ENCODE measurements at places on chromosomes 12 and 14.

GRCh38 chr14:72826039-72826438 is 67.9 kb downstream of the DPF3 start:
- no peaks in the 10 kb centered on the region for H3K27me3 ChIP-seq
- no peak for DNase-seq
- H3K4me3 ChIP-seq = no peak overlapping the region

- no peak for DNase-seq
- H3K4me3 ChIP-seq = no peak overlapping the region
- H3K36me3 ChIP-seq = no peaks in the 10 kb centered on the region
- no peaks in the 10 kb centered on the region for H3K27me3 ChIP-seq
- no peaks in the 10 kb centered on the region for H3K4me1 ChIP-seq
- H3K27ac ChIP-seq = no peak overlapping the region
Observed at GRCh38 chr14:49594347-49595091, 4.2 kb upstream of the LRR1 start.

GRCh38 chr14:26286913-26287205 is 311.0 kb downstream of the NOVA1 start:
- no peaks in the 10 kb centered on the region for H3K27me3 ChIP-seq
- H3K27ac ChIP-seq = no peak overlapping the region
- H3K4me1 ChIP-seq = no peaks in the 10 kb centered on the region

DNA sequence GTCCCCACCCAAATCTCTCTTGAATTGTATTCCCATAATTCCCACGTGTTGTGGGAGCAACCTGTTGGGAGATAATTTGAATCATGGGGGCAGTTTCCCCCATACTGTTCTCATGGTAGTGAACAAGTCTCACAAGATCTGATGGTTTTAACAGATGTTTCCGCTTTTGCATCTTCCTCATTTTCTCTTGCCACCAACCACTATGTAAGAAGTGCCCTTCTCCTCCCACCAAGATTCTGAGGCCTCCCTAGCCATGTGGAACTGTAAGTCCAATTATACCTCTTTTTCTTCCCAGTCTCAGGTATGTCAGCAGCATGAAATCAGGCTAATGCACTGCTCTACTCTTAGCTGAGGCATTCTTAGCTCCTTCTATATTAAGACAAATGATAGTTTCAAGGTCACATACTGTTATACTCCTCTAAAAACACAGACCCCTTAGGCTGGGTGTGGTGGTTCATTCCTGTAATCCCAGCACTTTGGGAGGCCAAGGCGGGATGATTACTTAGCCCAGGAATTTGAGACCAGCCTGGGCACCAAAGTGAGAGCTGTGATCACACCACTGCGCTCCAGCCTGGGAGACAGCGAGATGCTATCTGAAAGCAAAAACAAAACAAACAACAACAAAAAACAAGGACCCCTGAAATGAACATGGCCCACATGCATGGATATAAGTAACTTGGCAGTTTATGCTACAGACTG is 3.6 kb downstream of the SCAF11 start:
- H3K36me3 ChIP-seq = no peaks in the 10 kb centered on the region
- H3K27ac ChIP-seq = no peak overlapping the region
- H3K27me3 ChIP-seq = no peaks in the 10 kb centered on the region
- peaks cover 16% of the 10 kb centered on the region for H3K4me1 ChIP-seq
- H3K4me3 ChIP-seq = no peak overlapping the region
- DNase-seq = no peak

DNA sequence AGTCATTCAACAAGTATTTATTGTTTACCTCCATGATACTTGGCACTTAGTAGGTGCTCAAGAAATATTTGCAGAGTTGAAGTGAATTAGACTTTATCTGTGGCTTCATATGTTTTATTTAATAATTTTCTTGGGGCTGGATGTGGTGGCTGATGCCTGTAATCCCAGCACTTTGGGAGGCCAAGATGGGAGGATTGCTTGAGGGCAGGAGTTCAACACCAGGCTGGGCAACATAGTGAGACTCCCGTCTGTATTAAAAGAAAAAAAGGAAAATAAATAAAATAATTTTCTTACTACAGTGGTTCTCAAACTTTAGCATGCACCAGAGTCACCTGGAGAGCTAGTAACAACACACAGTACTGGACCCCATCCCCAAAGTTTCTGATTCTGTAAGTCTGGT is 905 bp downstream of the ADCK1 start:
- H3K27ac ChIP-seq = no peak overlapping the region
- H3K4me3 ChIP-seq = peak overlapping the region; percentile 64
- no peak for DNase-seq
- no peaks in the 10 kb centered on the region for H3K27me3 ChIP-seq
- no peaks in the 10 kb centered on the region for H3K4me1 ChIP-seq
- H3K36me3 ChIP-seq = no peaks in the 10 kb centered on the region

DNA sequence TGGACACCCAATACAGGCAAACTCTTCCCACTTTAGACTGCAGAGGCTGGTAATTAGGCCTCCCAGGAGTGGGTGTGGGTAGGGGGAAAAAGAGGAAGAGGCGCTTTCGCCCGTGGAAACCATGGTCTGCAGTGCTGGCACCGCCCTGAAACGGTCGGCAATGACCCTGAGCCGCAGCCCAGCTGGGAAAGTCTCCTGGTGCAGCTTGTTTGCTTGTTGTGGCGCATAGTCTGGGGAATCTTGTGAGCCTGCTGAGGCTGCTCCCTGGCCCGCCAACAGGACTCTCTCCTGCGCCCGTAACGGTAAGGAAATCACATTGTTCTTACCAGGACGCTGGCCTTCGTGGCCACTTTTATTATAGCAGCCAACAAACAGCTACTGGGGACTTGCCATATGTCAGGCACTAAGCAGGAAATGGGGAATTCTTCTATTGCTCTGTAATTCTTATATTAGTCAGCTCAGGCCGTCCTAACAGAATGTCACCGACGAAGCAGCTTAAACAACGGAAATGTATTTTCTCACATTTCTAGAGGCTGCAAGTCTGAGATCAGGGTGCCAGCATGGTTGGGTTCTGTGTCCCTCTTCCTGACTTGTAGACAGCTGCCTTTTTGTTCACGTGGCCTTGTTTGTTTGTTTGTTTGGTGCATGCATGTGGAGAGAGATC is 52.5 kb upstream of the RIN3 start:
- H3K4me1 ChIP-seq = no peaks in the 10 kb centered on the region
- no peak overlapping the region for H3K27ac ChIP-seq
- no peak for DNase-seq
- H3K36me3 ChIP-seq = no peaks in the 10 kb centered on the region

DNA sequence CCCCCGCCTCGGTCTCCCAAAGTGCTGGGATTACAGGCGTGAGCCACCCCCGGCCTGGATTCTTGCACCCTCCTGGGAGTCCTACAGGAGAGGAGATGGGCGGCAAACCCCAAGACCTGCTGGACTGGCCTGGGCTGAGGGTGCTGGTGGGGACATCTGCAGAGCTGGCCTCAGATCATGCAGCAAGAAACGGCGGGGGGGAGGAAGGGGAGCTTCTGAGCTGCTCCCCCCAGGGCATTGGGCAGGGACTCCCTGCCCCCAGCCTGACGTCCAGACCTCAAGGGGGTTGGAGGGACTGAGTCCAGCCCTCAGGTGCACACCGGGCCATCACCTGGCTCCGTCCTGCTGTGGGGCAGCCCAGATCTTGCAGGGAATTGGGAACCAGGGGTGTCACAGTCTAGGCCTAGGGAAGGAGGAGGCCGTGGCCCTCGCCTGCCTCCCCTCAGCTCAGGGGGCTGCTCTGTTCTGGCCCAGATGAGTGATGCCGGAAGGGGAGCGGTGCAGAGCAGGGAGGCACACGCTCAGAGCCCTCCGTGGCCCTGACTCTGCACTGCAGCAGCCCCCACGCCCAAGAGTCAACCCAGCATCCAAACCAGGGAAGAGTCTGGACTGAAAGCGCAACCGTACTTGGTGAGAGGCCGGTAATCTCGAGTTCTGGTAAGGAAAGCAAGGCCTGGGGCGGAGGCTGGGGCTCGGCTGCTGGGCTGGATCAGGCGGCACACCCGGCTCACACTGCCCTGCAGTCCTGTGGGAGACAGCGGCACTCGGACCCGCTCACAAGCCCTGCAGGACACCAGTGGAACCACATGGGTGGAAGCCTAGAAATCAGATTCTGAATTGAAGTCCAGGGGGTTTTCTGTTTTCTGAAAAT is 8.9 kb upstream of the AMN start:
- no peak overlapping the region for H3K4me3 ChIP-seq
- no peaks in the 10 kb centered on the region for H3K27me3 ChIP-seq
- DNase-seq = no peak

DNA sequence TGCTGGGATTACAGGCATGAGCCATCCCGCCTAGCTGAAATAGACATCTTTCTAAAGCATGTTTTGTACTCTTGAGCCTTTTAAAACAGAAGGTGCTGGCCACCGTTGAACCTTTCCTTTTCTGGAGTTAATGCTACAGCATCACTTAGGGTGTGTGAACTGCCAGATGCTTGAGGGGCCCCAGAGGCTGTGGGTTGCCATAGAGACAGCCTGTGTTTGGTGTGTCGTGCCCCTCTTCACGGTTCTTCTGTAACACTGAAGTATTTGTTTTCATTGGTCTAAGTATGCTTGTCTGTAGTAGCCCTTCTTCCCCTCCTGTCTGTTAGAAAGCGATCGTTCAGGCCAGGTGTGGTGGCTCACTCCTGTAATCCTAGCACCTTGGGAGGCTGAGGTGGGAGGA is 30.8 kb downstream of the PLEKHG3 start:
- no peak overlapping the region for H3K27ac ChIP-seq
- no peaks in the 10 kb centered on the region for H3K36me3 ChIP-seq
- H3K4me3 ChIP-seq = no peak overlapping the region
- peaks cover 12% of the 10 kb centered on the region for H3K4me1 ChIP-seq
